Right forelimb (tissue), 1 donor: ENCODE measurements at places on chromosomes 12 and 14.

GRCh38 chr12:25491396-25492325 lies 61.4 kb downstream of the LMNTD1 start:
- DNase-seq = no peak

- no peak for DNase-seq
Measured at GRCh38 chr12:40727774-40728483, 35.7 kb downstream of the CNTN1 start.

DNA sequence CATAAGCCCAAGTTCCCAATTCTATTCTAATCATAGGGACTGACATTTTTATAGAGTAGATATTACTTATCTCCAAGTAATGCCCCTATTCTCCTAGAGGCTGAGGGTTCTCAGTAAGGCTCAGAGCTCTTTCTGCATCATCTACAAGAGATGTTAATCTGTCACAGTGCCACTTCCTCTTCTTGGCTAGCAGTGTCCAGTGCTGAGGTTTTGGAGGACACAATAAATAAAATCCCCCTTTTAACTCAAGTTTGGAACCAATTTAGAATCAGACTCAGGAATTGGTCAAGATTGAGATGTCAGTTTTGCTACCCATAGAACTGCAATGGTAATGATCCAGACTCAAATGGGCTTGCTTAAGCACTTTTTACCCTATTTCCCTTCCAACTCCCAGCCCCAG lies 154.1 kb upstream of the ARID2 start:
- no peak for DNase-seq

DNA sequence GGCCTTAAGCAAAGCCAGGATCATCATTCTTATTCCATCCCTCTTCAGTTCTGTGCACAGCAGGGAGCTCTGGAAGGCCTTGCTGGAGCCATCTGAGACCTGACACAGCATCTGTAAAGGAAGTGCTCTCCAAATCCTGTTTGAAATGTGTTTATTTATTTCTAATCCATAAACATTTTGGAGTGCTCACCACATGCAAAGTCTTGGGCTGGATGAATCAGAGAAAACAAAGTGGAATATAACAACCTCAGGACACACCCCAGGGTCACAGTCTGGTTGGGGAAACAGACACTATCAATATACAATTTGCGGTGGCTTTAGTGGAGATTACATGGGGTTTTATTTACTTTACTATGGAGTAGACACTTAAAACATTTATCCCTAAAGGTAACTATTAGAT lies 54.3 kb downstream of the BMP4 start:
- no peak for DNase-seq

GRCh38 chr12:111546171-111546570 lies 52.9 kb downstream of the ATXN2 start:
- no peak for DNase-seq

GRCh38 chr12:82383930-82384552 lies 25.7 kb downstream of the METTL25 start:
- no peak for DNase-seq

DNA sequence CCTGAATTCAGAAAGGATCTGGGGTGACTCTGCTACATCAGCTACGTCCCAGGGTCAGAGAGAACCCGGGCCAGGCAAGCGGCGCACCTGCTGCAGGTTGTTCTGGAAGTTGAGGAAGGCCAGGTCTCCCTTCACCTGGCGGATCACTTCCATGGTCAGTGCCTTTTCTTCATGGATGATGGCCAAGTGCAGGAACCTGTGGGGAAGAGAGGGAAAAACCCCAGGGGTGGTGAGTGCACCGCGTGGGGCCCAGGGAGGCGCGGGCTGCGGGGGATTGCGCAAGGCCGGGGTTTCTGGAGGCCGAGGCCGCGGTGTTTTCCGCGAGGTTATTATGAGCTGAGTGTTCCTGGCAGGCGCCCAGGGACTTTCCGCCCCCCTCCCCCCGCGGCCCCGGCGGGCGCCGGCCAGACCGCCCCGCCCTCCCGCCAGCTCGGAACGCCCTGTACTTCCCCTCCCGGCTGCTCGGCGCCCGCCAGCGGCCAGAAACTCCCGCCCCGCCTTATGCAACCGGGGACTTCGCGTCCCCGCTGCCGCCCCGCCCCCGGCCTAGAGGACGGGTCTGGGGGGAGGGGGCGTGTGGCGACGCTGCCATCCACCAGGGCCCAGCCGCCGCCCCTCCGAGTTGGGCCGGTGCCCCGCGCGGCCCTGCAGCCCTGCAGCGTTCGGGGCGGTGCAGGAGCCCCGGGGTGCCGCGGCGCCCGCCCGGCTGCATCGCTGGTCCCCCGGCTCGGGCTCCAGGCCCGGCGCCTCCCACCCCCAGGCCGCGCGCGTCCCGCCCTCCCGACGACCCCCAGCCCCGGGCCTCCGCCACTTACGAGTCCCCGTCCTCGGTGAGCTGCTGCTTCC lies 723 bp downstream of the NFKBIA start:
- DNase-seq = peak; percentile 96
